Fibroblast of gingiva (primary cell): ENCODE measurements at places on chromosomes 6 and 20.

GRCh38 chr6:15622045-15622740, 40.6 kb downstream of the DTNBP1 start:
- no peak for DNase-seq

- peak; percentile 65 for DNase-seq
Observed at GRCh38 chr20:13147971-13148370, 73.1 kb upstream of the ISM1 start.

- peak; percentile 72 for DNase-seq
Observed at GRCh38 chr6:56450882-56451739, 191.6 kb downstream of the DST start.

DNA sequence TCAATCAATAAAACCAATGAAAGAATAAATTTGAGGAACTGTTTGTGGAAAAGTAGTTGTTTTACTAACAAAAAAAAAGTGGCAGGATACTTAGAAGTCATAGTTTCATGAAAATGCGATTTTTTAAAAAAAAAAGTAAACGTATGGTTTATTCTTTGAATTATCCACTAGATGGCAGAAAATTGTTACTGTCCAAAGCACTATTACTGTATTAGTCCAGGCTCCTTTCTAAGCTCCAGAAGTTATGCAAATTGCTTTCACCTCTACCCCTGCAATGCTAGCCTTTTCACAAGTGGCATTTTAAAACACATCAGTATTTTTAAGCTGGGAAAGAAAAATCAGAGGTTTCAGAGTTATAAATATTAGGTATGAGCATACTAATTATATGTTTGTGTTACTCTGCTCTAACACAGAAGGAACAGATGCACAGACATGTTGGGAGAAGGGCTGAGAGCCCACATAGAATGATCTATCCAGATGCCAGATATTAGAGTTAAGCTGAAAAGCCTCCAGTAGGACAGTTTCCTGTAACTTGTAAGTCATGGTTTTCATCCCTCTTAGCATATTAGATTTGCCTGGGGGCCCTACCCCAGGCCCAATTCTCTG, 63.9 kb downstream of the FHL5 start:
- DNase-seq = peak; percentile 21

GRCh38 chr6:134446218-134446848, 128.4 kb upstream of the SGK1 start:
- DNase-seq = peak; percentile 90
